ENCODE measurements at places on chromosomes 5 and 9. TPM values are rescaled to one million over a fixed set of nuclear protein-coding genes. Genes with fewer than 3 reads are reported as not detected.

DNA sequence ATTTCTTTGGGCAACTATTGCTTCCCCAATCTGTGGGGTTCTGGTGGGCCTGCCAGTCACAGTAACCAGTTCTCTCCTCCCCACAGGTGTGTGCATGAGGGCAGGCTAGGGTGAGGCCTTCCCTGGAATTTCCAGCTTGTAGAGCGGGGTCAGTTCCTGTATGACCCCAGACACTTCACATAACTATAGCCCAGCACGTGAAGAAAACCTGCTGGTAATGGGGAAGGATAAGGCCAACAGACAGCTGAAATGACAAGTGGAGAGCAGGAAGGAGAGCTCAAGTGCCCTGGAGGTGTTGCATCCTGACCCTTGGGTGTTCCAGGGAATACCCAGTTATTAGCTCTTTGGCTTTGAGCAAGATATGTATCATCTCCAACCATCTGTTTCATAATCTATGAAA, 142.2 kb downstream of the CDC42SE2 start:
- H3K36me3 ChIP-seq: peaks cover 6% of the 10 kb centered on the region
- H3K4me1 ChIP-seq: no peaks in the 10 kb centered on the region
- no peak overlapping the region for H3K4me3 ChIP-seq

Gene INSL6
- not detected for total RNA-seq

DNA sequence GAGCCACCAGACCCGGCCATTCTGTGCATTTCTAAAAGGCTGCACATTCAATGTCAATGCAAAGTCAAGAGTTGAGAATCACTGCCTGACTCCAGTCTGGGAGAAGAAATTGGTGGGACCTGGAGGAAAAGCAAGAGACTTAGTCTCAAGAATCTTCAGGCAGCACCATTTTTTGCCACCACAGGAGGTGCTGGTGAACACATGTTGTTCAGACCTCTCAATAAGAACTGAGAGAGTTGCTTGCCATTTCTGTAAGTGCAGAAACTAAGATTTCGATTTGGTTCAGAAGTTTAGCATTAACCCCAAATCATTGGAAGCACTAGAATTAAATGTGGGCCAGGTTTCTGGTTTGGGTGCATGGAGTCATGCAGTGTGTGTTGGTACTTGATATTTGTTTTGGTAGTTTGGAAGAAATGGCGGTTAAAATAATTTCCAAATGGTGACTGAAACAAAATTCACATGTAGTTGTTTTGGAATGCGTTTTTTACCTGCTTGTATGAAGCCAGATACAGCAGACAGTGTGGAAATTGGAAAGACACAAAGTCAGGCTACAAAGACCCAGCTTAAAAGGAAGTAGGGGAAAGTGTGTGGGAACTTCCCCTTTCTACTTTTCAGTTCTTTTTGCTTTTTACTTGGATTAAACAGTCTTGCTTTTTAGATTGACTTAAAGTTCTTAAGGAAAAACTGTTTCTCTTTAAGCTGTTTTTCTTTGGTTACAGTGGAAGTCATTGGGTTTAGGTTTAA, 20.4 kb downstream of the PDE8B start:
- H3K27me3 ChIP-seq: peaks cover 15% of the 10 kb centered on the region
- H3K36me3 ChIP-seq: no peaks in the 10 kb centered on the region
- no peaks in the 10 kb centered on the region for H3K4me1 ChIP-seq
- H3K4me3 ChIP-seq: no peak overlapping the region

GRCh38 chr5:146340260-146341081, 1.8 kb downstream of the POU4F3 start:
- H3K4me1 ChIP-seq: peaks cover 5% of the 10 kb centered on the region
- H3K27ac ChIP-seq: no peak overlapping the region
- peak; percentile 55 for DNase-seq
- H3K4me3 ChIP-seq: peak overlapping the region; percentile 43
- no peaks in the 10 kb centered on the region for H3K36me3 ChIP-seq

Gene TMEM174
- not detected for total RNA-seq
